ENCODE measurements at places on chromosomes 1 and 21.

DNA sequence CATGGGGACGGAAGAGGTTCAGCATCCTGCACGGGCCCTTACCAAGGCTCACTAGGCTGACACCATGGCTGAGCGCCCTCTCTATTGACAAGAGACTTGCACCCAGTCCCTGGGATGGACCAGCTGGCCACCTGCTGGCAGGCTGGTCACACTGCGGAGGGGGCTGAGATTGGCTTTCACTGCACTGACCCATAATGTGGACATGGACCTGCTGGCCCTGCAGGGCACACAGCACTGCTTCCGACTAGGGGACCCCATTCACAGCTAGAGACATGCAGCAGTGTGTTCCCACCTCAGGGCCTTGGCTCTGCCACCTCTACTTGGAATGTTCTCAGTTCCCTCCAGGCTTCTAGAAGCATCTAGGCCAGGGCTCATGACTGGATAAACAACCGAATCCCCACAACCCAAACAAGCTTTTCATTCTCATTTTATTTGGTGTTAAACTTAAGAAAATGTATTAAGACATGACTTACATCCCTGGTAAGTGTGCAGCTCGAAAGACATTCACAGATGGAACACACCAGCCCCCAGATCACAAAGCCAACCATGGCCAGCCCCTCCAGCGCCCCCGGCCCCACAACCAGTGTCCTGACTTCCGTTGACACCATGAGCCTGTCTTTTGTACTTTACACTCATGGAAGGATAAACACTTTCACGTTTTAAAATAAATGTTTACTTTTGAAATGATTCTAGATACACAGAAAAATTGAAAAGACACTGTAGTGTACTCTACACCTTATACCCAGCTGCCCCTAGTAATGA is 9.3 kb upstream of the SRARP start:
- peak; percentile 29 for DNase-seq

- DNase-seq = no peak
These were observed 623.4 kb upstream of the ADAMTS5 start for GRCh38 chr21:27590271-27590670.

- DNase-seq = no peak
These were observed 61.4 kb upstream of the CNN3 start for GRCh38 chr1:94988356-94988755.

- no peak for DNase-seq
These were observed 14.1 kb downstream of the COP1 start for GRCh38 chr1:176193023-176193422.

DNA sequence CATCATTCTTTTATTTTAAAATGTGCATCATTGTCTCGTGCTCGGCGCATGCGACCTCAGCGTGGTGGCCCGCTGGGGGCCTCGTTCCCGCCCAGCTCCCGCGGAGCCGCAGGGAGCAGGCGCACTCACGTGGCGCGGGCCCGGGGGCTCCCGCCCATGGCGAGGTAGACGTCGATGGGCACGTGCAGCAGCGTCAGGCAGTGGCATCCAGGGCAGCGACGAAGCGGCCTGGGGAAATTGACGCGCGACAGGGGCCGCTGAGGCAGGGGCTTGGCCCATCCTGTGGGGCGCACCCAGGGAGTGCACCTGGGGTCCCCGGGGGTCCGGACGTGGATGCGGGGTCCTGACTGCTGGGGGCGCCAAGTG is 994 bp downstream of the FAM229A start:
- no peak for DNase-seq
